GM04504 (cell line): ENCODE measurements at places on chromosomes 11 and 22.

DNA sequence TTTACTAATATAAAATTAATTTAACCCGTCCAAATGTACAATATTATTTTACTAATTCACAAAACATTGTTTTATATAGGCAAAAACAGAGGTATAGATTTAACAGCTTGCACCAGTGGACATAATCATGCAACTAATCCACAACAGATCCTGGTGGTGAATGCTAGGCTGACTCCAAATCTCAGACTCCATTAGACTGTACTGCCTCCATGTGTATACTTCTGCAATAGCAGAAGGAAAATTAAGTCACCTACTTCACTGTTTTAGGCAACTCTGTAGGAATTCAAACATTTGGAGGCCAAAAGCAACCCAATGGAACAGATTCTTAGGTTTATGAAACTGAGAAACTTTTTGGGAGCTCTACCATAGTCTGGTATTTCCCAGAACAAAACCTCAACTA is 30.0 kb upstream of the RAB39A start:
- peak; percentile 22 for DNase-seq

GRCh38 chr11:75603791-75604736 is 42.0 kb downstream of the SERPINH1 start:
- DNase-seq, result peak; percentile 70

DNA sequence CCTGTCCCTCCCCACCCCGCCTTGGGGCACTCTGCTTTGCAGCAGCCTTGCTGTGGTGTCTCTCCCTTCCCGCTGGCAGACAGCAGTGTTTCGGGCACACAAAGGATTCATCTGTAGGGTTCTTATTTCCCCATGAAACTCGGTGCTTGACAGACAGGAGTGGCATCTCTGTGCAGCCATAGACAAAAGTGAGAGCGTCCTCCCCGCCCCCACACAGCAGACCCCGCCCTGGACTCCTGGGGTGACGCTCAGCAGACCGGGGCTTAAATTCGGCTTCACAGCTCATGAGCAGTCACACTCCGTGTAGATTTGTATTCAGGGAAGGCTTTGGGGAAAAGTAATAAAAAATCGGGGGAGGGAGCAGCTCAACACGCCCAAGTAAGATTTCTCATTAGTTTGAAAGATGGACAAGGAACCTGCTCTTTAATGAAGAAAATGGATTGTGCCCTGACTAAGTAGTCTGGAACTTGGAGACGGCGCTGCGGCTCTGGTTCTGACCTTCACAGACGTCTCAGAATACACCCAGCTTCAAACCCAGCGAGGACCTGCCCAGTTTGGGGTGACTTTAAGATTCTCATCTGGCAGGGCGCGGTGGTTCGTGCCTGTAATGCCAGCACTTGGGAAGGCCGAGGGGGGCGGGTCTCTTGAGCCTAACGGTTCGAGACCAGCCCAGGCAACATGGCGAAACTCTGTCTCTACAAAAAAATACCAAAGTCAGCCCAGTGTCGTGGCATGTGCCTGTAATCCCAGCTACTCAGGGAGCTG is 136.0 kb downstream of the CACNA1I start:
- DNase-seq, result no peak

- no peak for DNase-seq
Observed at GRCh38 chr11:116551576-116551975, 221.2 kb downstream of the BUD13 start.

DNA sequence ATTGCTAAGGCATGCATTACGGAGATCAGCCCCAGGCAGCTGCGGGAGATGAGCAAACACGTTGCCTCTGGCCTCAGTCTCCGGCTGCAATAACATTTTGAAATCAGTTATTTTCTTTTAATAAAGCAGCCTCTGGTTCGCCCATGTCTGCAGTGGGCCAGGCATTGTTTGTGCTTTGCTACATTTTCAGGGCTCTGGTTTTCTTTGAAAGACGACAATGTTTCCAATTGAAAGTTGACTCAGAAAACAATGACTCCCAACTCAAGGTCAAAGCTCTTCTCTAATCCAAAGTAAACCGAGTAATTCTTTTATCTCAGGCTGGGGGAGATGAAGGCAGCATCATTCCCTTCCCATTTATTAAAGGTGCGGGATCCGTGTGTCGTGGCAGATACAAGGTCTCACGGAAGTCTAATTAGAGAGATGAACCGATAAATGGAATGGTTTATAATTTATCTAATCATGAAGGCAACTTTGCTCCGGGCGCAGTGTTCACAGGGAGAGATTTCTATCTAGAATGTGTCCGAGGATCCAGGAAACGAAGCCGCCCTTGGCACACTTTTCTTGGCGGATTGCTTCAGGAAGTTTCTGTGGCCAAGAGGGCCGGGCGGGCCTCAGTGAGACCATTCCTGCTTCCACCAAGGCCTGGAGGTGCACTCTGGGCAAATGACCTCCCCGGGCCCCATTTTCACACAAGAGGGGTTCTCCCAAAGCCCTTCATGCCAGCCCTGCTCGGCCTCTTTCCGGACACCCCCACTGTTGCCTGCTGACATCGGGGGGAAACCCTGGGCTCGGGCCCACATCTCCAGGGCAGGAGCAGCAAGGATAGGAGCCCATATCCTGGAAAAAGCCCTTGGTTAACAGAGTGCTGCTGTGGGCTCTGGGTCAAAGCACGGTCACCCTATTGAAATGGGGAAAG is 811.4 kb downstream of the BRD1 start:
- no peak for DNase-seq

GRCh38 chr22:25654676-25655075 is 87.3 kb upstream of the MYO18B start:
- no peak for DNase-seq

DNA sequence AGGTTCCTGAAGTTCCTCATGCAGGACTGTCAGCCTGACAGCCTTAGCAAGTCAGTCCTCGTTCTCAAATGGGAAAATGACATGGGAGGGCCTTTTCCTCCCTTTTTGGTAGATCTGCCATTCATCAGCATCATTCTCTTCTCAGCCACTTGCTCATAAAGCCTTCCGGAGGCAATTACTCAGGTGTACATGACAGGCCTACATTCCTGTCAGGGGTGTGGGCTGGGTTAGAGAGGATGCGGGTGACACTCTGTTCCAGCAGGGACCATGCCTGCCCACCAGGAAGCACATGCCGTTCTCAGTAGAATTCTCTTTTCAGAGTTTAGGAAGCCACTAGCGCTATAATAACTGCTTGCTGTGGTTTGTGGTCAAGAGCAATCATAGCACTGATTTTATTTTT is 24.2 kb upstream of the ANKK1 start:
- DNase-seq, result no peak

DNA sequence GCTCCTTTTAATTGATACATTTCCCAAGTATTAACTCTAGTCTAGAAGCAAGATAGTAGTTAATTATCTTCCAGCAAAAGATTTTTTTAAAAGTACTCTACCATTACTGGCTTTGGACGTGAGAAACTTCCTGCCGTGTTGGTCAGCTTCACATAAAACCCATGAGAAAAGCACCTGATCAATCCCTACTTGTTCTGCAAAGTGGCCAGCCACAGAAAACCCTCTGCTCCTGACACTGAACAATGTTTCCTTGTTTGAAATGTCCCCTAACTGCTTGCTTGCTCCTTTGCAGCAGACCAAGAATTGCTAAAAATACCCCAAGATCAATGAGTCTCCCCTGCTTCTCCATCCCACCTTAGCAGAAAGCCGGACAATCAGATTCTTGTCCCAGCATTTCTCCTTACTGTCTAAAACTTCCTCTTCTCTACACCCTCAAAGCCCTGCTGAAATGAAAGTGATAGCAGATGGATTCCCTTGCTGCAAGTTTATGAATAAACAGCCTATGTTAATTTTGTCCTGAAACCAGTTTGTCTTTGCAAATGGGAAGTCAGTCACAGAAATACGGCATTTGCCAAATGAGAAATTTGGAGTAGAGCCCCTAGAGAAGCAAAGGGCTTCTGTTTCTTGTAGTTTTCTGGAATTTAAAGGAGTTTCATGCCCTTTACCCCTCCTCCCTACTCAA is 207.1 kb upstream of the ARHGAP20 start:
- no peak for DNase-seq

DNA sequence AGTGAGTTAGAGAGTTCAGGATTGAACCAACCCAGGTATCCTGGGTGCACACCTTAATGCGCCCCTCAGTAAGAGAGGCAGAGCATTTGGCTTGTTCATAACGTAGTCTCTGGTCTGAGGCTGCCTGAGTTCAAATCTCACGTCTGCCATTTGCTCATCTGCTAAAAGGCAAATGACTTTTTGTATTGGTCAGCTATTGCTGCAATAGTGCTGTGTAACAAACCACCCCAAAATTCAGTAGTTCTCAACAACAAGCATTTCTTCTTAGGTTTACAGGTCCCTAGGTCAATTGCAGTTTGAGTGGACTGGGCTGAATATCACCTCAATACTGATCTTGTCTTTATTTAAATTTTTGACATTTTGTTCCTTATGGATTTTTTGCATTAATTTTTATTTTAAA is 18.1 kb downstream of the RASD2 start:
- DNase-seq, result no peak

GRCh38 chr22:29269230-29269604 is 1.1 kb downstream of the EWSR1 start:
- no peak for DNase-seq

DNA sequence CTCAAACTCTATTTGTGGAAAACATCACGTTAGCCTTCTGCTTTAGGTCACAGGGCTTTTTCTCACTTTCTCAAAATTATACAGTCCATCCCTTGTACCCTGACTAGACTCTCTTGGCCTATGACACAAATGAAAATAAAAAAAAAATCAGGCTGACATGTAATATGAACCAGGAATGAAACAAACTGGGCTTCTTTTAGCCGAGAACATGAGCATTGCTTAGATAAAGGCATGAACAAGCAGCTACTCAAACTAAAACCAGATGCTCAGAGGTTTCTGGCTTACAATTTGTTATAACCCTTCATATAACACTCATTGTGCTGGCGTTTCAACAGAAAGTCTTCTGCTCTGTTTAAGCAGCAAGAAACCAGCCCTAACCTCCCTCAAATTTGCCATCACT is 265.5 kb upstream of the NARS2 start:
- DNase-seq, result peak; percentile 24

DNA sequence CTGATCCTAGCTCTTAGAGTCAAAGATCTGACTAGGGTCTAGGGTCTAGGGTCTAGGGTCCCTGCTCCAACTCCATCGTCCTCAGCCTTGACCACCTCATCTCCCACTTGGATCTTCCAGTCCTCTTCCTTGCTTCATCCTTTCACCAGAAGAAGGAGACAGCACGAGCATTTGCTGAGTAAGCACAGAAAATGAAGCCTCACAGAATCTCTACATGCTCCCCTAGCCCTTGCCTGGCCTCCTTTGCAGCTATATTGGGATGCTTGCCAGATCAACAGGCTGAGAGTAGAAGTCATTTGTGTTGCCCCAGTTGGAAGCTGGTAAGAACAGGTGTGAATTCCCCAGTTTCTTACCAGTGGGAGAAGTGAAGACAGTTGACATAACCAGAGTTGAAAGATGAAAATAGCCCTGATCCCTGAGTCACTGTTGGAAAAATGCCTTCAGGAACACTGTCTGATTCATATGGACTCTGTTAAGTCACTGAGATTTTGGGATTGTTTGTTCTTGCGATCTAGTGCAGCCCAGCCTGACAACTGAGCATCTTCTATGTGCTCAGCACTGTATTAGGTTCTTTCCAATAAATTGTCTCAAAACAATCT is 552.5 kb downstream of the INSC start:
- DNase-seq, result no peak

GRCh38 chr22:29946220-29946619 is 63.2 kb downstream of the MTMR3 start:
- no peak for DNase-seq

DNA sequence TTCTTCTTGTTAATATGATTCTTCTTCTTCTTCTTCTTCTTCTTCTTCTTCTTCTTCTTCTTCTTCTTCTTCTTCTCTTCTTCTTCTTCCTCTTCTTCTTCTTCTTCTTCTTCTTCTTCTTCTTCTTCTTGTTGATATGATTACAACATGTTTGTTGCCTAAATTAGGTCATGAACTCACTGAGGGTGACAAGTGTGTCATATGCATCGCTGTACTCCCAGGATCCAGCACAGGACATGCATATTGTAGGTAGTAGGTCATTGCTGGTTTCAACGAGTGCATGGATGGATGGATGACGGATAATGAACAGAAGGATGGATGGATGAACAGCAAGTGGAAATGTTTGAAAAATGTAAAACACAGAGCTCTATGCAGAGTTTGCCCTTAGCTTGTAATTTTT is 14.9 kb upstream of the PVALB start:
- no peak for DNase-seq

GRCh38 chr11:63507511-63507910 is 1.6 kb downstream of the LGALS12 start:
- no peak for DNase-seq

DNA sequence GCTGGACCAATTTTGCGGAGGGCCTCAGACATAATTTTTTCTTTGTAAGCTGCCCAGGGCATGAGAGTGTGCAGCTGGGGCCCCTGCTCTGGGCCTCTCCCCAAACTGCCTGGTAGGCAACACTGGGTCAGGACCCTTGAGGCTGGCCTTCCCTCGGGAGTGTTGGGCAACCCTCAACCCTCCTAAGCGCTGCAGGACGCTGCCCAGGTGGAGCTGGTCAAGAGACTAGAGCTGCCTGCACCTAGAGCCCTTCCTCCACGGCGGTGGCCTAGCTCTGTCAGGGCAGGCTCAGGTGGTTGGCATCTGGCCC is 505 bp upstream of the TMEM132A start:
- no peak for DNase-seq

DNA sequence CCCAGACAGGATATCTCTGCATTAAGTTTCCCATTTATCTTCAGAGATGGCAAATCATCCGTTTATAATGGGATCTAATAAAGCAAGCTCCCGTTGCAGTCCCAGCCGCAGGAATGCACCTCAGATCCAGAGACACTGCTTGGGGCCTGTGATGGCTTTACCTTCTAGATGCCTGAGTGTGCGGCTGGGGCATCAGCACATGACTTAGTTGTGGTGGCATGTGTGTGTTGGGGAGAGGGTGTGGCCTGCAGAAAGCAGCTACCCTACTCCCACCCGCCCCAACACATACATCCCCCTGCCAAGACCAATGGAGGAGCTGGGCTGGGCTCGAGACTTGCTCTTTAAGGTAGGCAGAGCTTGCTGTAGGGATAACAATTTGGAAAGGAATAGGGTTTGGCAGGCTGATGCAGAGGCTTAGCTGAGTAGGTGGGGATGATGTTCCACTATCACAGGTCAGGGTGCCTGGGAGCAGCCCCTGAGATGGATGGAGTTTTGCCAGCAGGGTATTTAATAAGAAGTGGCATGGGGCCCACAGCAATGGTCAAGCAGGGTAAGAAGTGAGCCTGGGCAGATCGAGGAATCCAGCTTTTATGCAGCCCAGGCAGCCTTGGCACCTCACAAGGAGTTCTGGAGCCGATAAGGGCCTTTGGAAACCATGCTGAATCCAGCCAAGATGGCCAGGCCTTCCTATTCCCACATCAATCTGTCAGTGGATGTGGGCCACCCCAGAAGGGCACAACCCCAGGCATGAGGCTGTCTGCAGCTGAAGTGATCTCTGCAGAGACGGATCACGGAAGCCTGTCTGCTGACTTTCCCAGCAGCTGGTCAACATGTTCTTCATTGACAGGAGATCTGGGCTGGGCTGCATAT is 601.3 kb downstream of the BUD13 start:
- DNase-seq, result no peak
